ENCODE measurements at places on chromosomes 1 and 21. TPM values are rescaled to one million over a fixed set of nuclear protein-coding genes. Genes with fewer than 3 reads are reported as not detected.

Gene TRIM62
- total RNA-seq = 95.7 TPM

DNA sequence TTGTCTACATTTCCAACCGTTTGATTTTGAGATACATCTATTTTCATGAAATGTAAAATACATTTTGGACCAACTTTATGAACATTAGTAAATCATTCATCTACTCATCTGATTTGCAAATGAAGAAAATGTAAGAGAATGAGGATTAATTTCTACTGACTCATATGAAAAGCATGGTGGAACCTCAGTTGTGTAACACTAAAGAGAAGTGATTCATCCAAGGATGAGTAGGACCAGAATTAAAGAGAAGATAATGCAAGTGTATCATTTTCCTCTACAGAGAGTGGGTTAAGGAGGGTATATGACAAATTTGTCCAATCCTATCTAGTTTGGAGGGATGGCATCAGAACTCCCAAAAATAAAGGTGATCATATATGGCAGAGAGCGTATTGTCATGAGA is 1967.6 kb downstream of the MRPL39 start:
- no peak for DNase-seq

Gene GUCA2A
- total RNA-seq = not detected

DNA sequence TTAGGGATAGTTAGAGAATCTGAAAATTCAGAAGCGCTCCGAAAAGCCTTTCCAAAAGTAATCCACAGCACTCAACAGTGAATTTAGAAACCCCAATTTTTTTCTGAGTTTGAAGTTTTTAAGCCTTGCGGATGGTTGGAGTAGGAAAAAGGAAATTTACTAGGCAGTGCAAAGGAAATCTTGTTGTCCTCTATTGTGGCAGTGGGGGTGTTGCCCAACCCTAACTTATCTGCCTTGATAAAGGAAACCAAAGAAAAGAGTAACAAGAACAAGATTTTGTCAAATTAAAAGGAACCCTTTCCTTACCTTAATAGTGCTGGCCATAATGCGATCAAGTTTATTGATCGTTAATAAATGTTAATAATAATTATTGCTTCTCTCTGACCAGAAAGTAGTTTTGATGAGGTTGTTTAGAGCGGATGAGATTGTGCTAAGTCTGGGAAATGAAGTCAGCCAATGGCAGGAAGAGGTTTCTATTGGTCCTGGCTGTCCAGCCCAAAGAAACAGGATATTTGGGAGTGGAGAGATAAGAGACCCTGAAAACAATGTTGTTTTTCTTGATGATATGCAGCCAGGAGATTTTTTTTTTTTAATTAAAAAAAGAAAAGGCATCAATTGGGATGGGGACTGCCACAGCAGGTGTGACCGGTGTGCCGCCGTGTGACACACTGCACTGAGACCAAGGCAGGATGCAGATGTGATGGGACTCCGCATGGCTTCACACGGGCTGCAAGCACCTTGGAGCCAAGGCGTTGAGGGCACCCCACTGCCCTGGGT is at the start of gene ERG:
Gene ERG (minus strand): TSS at position 421 of the 777 bp plus-strand sequence. CDS start 97 bp downstream, at position 324.
- DNase-seq = no peak

Gene FAM167B
- 2.5 TPM for total RNA-seq

Gene FCAMR
- total RNA-seq = not detected

GRCh38 chr1:168582688-168583336 is 6.4 kb downstream of the XCL1 start:
- no peak for DNase-seq

DNA sequence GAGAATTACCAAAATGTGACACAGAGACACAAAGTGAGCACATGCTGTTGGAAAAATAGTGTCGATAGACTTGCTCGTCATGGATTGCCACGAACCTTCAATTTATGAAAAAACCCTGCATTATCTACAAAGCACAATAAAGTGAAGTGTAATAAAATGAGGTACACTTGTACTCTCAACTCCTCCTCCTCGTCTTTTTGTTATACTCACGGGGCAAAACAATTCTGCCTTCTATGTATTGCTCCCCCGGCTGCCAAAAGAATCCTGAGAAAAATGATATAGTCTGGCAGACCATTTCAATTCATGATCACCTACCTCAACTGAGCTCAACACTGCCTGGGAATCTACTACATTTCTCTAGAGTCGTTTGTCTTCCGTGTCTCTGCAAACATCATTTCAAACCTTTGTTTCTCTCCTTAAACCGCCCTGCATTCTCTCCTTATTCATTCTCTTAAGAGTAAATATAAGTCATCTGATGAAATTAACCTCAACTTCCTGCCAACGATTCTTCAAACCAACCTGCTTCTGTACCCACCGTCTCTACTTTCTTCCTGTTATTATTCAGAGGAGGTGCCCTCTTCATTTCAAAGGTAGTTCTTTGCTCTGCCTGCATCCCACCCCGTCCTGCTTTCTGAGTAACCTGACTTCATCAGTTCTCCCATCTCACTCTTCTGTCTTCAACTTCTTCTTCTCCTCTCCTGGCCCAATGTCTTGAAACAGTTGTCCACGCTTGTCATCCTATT is 12.9 kb upstream of the IL19 start:
- no peak for DNase-seq

Gene PKN2
- total RNA-seq = 39.1 TPM

GRCh38 chr1:164564378-164564777 is 5.4 kb downstream of the PBX1 start:
- DNase-seq = no peak

Gene MIB2
- total RNA-seq = 77.7 TPM

DNA sequence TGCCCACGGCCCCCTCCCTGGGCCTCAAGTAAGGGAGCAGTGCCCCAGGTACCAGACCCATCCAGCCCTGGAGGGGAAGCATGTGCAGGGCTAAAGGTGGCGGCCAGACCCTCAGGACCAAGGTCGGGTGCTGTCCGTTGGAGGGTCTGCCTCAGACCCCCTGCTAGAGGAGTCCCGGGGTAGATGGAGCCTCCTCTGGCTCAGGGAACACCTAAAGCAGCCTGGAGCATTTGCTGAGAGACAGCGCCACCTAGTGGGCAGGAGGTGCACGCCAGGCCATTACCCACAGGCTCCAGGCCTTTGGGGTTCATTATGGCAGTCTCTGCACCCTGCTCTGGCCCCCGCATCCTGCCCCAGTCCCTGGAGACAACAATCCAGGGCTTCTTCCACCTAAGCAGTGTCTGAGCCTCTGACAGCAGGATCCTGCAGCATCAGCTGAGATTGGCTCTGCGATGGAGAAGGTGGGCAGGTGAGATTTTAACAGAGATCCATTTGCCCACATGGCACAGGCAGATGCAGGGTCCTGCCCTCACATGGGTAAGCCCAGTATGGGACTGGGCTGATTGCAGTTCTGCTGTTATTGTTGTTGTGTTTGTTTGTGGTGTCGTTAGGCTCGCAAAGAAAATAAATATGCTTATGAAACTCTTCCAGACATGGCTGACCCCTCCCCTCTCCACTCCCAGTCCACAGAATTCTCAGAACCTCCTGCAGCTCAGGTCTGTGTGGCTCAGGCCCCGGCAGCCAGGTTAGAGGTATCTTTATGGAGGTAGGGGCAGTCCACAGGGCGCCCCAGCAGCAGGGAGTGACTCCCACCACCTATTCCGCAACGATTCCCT is 42.4 kb downstream of the CTNNBIP1 start:
- peak; percentile 90 for DNase-seq

Gene YOD1
- total RNA-seq = 7.9 TPM

Gene SF3B4
- total RNA-seq = 47.3 TPM

Data from glutamatergic neuron (in vitro differentiated cells).